ENCODE measurements at places on chromosomes 7 and 10.

GRCh38 chr10:122510736-122511135 lies 49.4 kb downstream of the HTRA1 start:
- DNase-seq: no peak

- DNase-seq: no peak
Measured at GRCh38 chr10:6518791-6519429, 61.2 kb downstream of the PRKCQ start.

DNA sequence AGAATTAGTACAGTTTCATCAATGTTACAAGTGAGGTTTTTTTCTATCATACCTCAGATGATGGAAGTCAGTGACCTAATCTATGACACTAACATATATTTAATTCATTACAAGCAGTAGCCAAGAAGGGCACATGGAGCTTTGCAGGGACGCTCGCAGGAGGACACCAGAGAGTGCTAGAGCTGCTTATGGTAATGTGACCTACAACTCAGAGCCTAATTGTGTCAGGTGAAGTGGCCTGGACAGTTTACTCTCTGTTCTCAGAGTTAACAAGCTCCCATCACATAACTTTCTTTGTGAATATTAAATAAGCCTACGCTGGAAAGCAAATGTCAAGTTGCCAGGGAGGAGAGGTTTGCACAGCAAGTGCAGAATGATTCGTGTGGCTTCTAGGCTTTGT lies 11.6 kb upstream of the CNNM2 start:
- no peak for DNase-seq

- DNase-seq: no peak
Measured at GRCh38 chr10:86671419-86671818, 3.1 kb downstream of the LDB3 start.

DNA sequence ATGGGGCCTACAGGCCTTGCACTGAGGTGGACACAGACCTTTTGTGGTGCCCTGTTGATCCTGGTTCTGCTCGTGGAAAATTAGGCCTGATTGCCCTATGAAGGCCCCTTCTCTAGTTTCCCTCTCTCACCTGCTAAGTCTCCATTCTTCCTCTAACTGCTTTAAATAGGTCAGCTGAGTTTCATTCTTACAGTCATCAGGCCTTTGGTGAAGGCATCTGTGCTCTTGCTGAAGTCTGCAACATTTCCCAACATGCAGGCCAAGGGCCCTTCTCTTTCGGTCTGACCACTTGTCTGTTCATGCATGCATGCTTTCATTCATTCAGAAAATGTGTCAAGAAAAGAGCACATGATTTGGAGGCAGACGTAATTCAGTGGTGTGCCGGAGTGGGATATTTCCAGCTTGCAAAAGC lies 244.0 kb downstream of the BUB3 start:
- DNase-seq: no peak
